Hindlimb muscle (tissue), 1 donor: ENCODE measurements at places on chromosomes 1 and 21. TPM values are rescaled to one million over a fixed set of nuclear protein-coding genes. Genes with fewer than 3 reads are reported as not detected.

- DNase-seq = no peak
Observed at GRCh38 chr1:198942466-198942865, 303.6 kb downstream of the PTPRC start.

The AGBL4 gene
- polyA plus RNA-seq = 0.22 TPM

The GREM2 gene
- polyA plus RNA-seq = 2.3 TPM

The RBM11 gene
- not detected for polyA plus RNA-seq

- DNase-seq = no peak
Observed at GRCh38 chr1:79614762-79615161, 608.2 kb upstream of the ADGRL4 start.

The DCST2 gene
- 2.1 TPM for polyA plus RNA-seq

The TRAF3IP3 gene
- polyA plus RNA-seq = 2.8 TPM

- DNase-seq = no peak
Observed at GRCh38 chr1:233020426-233020825, 70.0 kb downstream of the NTPCR start.
